Activated T-helper 1 cell treated with anti-CD3 and anti-CD28 coated beads, Interleukin-2, amount 50 U/mL, for 16 hours (primary cell): ENCODE measurements at places on chromosomes 1 and 21.

- no peak for DNase-seq
These were observed 161.2 kb upstream of the NFIA start for GRCh38 chr1:60921175-60921574.

DNA sequence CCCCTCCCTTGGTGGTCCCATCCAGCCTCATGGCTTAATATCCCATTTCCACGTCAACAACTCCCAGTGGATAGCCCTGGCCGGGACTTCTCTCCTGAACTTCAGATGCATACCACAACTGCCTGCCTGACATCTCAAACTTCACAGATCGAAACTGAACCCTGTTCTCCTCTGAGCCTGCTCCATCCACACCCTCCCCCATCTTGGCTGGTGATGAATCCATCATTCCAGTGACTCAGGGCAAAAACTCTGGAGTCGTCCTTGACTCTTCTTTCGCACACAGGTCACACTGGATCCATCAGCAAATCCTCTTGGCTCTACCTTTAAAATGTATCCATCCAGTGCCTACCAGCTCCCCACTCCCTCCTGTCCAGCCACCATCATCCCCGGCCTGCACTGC, 3.9 kb downstream of the TAS1R2 start:
- no peak for DNase-seq

GRCh38 chr1:109927911-109928321, 17.3 kb downstream of the CSF1 start:
- no peak for DNase-seq

DNA sequence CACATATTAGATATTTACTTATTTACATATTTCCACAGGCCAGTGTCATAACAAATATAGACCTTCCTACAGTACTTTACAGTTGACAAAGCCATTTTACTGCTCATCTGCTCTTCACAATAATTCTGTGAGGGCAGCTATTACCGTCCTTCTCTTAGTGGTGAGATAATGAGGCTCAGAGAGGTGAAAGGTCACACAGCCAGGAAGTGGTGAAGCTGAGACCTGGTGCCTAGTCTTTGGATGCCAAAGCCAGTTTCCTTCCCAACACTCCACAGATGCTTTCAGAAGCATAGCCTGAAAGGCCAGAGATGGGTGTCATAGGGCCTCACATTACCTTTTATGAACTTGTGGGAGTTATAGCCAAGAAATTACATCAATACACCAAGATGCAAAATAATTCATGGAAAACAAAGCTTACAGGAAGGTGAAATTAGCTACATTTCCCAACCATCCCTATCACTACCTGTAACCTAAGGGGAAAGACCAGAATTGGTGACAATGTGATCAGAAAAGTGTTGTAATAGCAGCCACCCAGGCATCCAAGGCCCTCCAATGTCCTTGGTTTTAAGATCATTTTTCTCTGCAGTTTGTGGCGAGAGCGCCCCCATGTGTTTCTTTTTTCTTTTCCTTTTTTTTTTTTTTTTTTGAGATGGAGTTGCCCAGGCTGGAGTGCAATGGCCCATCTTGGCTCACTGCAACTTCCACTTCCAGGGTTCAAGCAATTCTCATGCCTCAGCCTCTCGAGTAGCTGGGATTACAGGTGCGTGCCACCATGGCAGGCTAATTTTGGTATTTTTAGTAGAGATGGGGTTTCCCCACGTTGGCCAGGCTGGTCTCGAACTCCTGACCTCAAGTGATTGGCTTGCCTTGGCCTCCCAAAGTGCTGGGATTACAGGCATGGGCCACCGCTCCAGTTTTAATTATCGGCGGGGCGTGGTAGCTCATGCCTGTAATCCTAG, 26.5 kb upstream of the RPL11 start:
- no peak for DNase-seq

- no peak for DNase-seq
These were observed 10.4 kb upstream of the ZNF669 start for GRCh38 chr1:247114351-247115140.

GRCh38 chr21:29177800-29178199, 47.4 kb downstream of the MAP3K7CL start:
- DNase-seq = no peak

DNA sequence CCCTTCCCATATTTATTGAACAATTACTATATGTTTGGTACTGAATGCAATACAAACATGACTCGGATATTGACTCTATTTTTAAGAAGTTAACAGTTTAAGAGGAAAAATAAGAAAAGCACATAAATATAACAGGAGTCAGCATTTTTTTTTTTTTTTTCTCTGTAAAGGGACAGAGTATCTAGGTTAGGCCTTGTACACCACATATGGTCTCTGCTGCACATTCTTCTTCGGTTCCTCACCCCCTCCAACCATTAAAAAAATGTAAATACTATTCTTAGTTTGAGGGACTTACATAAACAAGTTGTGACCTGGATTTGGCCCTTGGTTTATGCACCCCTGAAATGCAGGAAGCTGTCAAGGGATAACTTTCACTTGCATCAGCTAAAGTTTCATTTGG, 40.4 kb downstream of the PHC2 start:
- DNase-seq = no peak

GRCh38 chr1:156655151-156655903, 13.4 kb downstream of the BCAN start:
- DNase-seq = no peak

GRCh38 chr1:184854496-184855140, 100.0 kb upstream of the EDEM3 start:
- no peak for DNase-seq

DNA sequence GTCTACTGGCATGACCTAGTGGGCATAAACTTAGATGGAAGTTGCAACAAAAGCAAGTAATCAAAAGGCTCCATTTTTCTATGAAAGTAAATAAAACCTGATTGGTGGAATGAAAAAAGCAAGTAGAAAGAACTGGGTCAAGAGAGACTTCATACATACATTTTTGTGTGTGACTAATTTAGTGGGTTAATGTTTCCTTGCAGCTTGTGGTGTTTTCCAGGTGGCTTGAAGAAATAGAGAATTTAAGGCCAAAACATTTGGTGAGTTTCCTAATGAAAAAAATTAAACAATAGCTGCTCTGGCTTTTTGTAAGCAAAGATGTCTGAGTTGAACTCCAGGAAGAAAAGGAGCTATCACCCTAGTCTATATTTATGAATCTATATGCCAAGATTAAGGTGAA, 71.0 kb downstream of the ZC3H11B start:
- DNase-seq = no peak

GRCh38 chr21:38729754-38730379, 75.9 kb upstream of the ETS2 start:
- DNase-seq = no peak

- no peak for DNase-seq
These were observed 84.7 kb downstream of the LHX9 start for GRCh38 chr1:198001776-198002408.

- DNase-seq = no peak
These were observed 163.3 kb downstream of the RHOU start for GRCh38 chr1:228898582-228898992.

GRCh38 chr1:55010887-55011217, 12.1 kb downstream of the BSND start:
- no peak for DNase-seq

DNA sequence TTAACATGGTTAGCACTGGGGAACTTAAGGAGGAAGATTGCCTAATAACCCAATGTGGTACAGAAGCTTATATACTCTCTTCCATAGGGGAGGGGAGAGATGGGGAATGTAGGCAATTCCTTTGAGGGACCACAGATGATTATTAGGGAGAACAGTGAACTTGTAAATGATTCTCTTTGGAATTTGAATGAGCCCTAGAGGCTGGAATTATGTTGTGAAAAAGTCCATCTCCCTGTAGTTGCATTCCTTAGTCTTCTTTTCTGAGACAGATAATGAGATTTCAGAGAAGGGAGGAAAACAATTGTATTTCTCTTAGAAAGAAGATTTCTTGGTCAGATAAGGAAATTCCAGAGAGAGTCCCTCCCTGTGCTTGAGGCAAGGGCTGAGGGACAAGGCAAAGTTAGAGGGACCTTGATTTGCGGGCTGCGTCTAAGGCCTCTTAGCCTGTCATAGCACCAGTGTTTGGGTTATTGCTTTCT, 89.0 kb upstream of the HMCN1 start:
- DNase-seq = no peak

DNA sequence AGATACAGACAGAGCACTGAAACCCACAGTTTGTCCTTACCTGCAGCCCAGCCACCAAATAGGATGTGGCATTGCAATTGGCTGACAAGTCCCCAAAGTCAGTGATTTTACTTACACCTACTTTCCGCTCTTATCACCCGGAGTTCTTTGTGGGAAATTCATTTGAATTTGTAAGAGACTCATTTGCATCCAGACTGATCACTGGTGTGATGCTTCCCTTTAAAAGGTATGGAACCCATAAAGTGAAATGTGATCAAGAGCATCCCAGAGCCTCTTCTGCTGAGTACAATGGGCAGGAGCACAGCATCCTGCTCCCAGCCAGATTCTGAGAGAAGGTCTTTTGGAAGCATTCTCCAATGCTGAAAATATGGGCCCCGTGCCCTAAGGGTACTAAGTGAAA, 161.4 kb downstream of the DAB1 start:
- DNase-seq = no peak

DNA sequence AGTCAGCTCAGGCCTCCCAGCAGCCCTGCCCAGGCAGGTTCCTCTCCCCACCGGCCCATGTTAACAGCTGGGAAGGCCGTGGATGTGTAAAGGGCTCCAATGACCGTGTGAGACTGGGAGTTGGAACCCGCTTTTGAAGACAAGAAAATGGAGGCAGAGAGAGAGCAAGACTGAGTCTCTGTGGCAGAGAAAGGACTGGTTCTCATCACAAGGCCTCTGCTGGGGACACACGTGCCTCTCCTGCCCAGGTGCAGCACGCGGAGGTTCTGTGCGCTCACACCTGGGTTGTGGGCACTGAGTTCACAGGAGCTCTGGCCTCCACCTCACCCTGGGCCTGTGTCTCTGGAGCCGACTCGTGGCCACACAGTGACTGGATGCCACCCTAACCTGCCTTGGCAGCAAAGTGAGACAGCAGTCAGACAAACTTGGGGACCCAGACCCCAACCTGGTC, 27.0 kb downstream of the RUNX3 start:
- no peak for DNase-seq

DNA sequence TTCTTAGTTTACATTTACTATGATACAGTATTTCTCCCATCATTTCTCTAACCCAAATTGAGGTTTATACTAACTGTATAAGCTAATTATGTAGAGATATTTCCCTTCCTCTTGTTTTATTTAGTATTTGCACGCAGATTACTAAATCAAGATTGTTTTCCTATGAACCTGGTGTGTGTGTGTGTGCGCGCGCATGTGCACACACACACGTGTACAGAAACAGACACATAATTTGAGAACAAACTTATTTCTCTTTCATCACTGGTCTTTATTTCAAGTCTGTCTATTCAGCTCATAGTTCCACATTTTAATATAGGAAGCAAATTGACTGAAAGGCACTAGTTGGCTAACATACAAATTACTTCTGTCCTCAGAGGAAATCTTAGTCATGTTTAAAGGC, 19.7 kb upstream of the COL24A1 start:
- no peak for DNase-seq

DNA sequence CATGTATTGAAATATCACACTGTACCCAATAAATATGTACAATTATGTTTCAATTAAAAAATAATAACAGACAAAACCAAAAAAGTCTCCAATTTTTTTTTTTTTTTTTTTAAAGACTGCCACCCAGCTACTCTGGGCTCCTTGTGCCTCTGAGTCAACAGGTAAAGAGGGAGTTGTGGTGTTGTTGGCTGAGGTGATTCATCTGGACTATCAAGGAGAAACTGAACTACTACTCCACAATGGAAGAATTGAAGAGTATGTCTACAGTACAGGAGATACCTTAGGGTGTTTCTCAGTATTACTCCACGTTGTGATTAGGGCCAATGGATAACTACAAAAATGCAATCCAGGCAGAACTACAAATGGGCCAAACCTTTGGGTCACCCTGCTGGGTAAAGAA, 67.9 kb downstream of the SCMH1 start:
- no peak for DNase-seq

DNA sequence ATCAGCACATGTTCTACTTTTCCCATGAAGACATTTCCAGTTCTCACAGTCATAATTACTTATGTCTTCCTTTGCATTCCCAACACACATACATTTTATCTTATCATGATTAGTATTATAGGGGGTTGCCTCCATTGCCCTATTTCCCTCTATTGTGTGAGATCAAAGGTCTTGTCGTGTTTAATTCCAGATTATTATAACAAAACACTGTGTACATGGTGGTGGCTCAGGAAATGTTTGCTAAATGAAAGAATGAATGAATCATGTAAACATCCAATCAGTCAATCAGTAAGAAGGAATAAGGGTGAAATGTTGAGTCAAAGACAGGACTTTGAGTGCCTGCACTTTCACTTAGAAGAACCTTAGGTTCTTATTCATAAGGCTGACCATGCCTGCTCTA, 376.0 kb downstream of the SMYD3 start:
- DNase-seq = no peak

GRCh38 chr1:35881850-35882273, 1.1 kb upstream of the AGO1 start:
- no peak for DNase-seq

GRCh38 chr1:246801241-246802020, 77.2 kb downstream of the SCCPDH start:
- DNase-seq = no peak

DNA sequence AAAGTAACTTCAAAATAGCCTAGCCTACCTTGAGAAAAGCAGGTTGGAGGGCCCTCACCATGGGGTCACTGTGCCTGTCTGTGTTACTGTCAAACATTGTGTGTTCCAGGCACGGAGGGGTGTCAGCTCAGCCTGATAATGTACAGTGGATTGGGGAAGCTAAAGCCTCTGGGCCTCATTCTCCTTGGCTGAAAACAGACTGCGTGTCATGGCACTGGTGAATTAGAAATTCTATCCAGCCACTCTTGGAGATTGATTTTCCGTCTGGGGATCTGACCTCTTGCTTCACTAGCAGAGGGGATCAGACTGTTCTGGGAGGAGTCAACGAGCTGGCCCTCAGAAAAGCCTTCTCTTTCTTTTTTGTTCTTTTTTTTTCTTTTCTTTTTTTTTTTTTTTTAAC, 123.5 kb upstream of the HOOK1 start:
- no peak for DNase-seq

GRCh38 chr1:222680080-222680479, 32.2 kb downstream of the AIDA start:
- no peak for DNase-seq

DNA sequence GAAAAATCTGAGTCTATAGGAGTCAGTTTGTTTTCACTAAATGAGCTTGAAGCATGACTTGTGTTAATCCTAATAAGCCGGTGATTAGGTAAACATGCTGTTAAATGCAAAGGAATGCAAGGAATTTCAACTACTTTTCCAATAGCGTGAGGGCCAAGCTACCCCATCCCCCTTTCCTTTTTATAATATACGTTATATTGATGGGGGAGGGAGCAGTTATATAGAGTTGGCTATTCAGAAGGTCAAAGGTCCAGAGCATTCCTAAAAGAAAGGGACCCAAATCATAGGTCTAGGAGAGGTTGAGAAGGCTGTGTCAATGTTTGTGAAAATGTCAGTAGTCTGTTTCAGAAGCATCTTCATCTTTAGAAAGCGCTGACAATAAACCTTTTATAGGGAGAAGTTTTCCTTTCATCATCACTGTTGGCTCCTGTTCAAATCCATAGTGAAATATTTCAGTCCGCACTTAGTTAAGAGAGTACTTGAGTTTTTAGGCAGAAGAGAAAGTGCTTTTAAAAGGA, 3.8 kb downstream of the CCN1 start:
- no peak for DNase-seq

- DNase-seq = peak; percentile 19
These were observed 14.6 kb downstream of the SLC35E2B start for GRCh38 chr1:1677718-1678580.

GRCh38 chr1:118158924-118159323, 26.1 kb downstream of the SPAG17 start:
- DNase-seq = no peak

- DNase-seq = peak; percentile 83
These were observed 4.8 kb downstream of the FAAP20 start for GRCh38 chr1:2189459-2190425.
